ENCODE measurements at places on chromosomes 12 and 14. TPM values are rescaled to one million over a fixed set of nuclear protein-coding genes. Genes with fewer than 3 reads are reported as not detected.

CLEC4A gene
- not detected for total RNA-seq

INSM2 gene
- not detected for total RNA-seq

DIP2B gene
- 8.6 TPM for total RNA-seq

IFT81 gene
- 8.2 TPM for total RNA-seq

KIF26A gene
- 0.17 TPM for total RNA-seq

MUCL1 gene
- total RNA-seq: not detected

Data from bronchus fibroblast of lung (primary cell).